ENCODE measurements at places on chromosomes 1 and 21.
A peak's percentile ranks its signal among the peaks of the same experiment; 100 is the strongest.

GRCh38 chr1:214002060-214002459 lies 14.3 kb downstream of the PROX1 start:
- DNase-seq: no peak

GRCh38 chr21:25614441-25614840 lies 7.2 kb upstream of the MRPL39 start:
- DNase-seq: peak; percentile 15

DNA sequence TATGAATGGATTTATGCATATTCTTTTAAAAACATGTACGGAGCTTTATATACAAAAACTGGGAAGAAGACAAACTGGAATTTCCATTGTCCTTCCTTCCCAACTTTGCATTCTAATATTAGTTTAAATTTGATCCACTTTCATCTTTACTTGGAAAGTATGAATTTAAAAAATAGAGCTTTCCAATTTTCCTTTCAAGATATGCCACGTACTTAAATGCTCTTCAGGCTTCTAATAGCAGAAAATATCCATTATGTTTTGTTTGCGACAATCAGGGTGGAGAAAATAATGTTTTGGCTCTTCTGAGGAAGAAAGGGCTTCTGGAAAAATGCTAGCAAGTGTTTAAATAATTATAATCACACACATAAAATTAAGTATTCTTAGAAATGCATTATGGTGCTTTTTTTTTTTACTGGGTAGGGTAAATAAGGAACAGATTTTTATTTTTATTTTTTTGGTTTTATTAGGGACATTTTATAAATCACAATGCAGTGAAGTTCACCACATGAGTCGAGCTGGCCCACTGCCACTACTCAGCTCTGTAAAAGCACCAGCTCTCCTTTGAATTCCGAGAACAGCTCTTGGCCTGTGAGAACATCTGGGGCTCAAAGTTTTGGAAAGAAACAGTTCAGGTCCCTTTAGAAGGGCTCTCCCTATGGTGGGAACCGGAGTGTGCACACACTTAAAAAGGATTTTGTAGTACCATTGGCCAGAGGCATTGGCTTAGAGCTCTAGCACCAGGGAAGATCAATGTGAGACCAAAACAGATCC lies 287.4 kb upstream of the LYPLAL1 start:
- no peak for DNase-seq

DNA sequence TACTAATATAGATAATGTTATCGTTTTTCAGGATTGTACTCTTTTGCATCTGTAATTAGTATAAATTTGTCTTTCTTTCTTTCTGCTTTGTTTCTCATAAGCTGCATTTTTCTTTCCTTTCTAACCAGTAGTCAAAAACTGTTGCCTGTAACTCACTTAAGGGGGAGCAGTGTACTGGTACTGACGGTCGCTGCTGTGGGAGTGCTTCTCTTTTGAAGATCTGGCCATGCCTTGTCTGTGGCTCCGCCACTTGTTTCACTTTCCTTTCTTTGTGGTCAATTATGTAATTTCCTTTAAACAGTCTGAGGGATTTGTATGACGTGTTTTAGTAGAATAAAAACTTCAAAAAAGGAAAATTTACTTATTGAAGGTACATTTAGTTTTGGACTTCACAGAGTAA lies 37.0 kb downstream of the MIA3 start:
- no peak for DNase-seq

DNA sequence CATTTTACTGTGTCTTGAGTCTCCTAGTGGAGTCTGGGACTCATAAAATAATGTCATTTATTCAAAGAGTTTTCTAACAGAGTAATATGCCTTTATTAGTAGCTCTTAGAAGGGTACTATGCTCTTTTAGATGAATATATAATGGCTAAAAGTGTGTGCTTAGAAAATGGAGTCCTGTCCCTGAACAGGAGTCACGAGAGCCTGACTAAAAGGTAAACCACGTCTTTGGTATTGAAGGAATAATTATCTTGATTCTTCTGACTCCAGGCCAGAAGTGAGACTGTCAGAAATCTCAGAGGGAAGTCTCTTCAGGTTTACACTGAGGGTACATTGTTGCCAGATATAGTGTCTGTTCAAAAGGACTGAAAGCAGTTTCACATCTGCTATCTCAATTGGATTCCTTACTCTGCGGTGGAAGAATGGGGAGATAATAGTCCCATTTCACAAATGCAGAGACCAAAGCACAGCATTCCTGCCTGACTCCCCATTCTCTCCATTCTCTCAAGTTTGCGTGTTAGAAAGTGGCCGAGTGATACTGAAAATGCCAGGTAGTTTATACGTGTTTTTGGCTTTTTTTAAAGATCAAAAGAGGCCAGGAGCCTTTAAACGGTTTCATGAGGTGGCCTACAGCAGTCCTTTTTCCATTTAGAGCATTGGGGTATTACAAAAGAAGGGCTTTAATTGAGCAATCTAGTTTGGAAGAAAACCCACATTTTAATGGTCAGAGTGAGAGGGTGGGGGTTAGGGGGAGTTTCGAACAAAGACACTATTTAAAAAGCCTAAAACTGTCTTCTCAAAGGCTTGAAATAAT lies 176.6 kb downstream of the VPS13D start:
- peak; percentile 60 for DNase-seq

DNA sequence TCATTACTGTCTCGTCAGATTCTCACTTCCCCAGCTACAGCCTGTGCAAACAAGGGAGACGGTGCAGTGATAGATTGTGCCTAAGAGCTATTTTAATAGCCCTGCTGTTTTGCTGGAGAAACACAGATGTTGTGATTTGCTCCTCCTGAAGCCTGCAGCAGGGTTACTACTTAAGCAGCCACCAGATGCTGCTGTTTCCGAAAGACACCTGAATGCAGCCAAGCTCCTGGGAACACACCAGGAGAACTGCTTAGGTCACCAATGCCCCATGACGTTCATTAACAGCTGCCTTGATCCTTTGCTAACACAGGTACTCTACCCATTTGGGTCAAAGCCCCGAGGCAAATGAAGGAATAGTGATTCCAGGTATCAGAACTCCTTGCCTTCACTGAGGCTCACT lies 411.8 kb upstream of the DAB1 start:
- DNase-seq: peak; percentile 17

DNA sequence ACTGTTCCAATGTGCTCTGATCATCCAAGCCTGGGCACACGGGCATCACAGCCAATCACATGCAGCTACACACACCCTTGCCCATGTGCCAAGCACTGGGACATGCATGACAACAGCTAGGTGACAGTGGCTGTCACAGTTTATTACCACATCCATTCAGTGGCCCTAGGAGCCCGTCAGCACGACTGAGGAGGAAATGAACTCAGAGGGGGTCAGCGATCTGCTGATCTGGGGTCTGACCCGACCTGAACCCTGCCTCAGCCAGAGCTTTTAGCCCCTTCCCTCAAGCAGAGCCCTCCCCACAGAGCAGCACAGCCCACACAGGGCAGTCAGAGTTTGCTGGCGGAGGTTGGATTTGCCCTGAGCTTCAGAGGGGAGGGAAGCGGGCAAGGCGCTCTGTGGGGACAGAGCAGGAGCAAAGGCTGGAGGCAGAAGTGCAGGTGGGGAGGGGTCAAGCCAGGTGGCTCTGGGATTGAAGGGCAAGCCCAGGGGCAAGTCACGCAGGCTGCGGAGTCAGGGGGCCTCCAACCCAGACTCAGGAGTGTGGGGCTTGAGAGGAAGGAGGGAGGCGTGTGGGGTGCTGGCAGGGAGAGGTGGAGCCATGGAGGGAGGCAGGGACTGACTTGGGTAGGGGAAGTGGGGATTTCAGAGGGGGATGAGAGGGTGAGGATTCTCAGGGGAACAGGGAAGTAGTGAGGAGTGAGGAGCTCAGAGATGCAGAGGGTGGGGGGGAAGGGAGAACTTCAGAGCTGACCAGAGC lies 10.4 kb downstream of the SH3BGRL3 start:
- peak; percentile 20 for DNase-seq

GRCh38 chr1:225462714-225463574 lies 35.1 kb upstream of the LBR start:
- DNase-seq: peak; percentile 41

DNA sequence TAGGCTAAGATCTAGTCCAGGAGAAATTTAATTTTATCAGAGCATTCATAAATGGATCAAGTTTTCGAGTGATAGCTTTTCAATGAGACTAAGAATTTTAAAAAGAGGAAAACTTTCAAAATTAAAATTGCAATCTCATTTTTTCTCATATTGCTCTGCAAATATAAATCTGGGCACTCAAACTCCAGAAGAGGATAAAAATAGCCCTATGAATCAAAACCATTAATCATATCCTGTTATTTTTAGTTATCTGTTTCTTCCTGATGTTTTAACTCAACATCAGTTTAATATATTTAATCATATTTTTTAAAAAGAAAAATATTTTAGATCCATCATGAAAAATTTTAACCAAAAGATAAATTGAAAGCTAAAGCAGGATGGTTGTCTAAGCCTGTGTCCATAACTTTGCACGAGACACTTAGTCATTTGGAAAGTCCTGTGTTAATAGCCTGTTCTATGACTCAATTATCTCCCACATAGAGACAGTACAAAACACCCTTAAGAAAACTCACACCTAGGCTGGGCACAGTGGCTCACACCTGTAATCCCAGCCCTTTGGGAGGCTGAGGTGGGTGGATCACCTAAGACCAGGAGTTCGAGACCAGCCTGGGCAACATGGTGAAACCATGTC lies 17.1 kb upstream of the PRRC2C start:
- no peak for DNase-seq

DNA sequence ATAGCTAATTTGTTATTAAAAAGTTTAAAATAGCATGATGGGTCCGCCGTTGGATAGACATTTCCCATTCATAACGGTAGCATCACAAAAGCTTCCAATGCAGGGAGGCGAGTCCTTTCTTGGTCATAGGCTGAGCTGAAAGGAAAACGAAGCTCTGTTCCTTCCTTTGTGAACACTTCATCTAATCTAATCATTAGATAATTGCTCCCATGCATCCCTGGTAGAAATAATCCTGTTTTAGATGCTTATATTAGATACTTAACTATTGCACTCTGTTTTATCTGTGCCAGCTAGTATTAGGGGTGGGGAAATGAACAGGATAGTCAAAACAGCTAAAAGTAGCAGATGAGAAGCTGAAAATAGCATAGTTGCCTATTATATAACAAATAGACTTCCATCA lies 215.0 kb downstream of the SLC35F3 start:
- no peak for DNase-seq

All from neural progenitor cell (in vitro differentiated cells).